ENCODE measurements at places on chromosomes 7 and 10. TPM values are rescaled to one million over a fixed set of nuclear protein-coding genes. Genes with fewer than 3 reads are reported as not detected.

- DNase-seq: no peak
Measured at GRCh38 chr7:2044311-2044882, 188.3 kb downstream of the MAD1L1 start.

DNA sequence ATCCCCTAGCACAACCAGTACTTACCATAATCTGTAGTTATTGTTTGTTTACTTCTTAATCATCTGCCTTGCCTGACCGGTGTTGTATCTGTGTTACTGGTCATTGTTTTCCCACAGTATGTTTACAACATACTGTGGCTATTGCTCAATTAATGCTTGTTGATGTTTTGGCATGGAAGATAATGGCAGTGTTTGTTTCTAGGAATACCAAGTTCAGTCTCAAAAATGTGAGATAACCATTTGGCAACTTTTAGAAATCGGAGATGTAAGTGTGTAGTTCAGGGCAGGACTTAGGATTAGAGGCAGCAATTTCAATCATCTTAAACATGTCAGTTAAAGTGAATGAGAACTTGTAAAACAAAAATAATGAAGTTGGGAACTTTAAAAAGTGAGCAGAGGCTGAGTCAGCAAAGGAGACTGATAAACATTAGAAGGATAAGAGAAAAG lies 8.2 kb downstream of the MINDY3 start:
- no peak for DNase-seq

- no peak for DNase-seq
Measured at GRCh38 chr10:23157691-23158369, 34.3 kb upstream of the PTF1A start.

DNA sequence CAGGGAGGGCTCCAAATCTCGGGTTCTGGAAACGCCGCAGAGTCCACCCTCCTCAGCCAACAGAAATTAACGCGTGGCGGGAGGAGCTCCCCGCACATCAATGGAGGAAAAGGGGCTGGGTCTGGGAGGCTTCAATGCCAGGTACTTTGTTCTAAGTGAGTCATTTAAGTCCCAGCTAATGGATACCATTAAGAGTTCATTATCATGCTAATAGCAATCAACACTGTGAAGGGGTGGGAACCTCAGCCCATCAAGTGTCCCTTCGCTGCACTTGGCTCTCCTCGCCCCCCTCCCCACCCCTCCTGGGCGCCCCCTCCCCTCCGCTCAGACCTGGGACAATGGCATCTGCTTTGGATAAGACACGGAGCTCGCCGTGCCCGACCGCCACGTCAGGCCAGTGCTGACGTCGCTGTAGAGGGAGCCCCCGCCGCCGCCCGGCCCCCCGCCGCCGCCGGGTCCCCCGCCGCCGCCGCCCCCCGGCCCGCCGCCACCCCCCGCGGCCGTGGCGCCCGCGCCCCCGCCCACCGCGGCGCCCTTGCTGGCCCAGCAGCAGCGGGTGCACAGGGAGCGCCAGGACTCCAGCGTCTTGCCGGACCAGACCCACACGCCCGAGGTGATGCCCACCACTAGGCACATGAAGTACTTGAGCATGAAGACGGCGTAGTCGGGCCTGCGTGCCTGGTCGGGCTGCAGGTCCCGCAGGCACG lies 2.9 kb downstream of the FZD8 start:
- no peak for DNase-seq

ADGRA1 gene
- total RNA-seq: not detected

GRCh38 chr10:122307669-122308416 lies 36.7 kb downstream of the BTBD16 start:
- DNase-seq: no peak

DNA sequence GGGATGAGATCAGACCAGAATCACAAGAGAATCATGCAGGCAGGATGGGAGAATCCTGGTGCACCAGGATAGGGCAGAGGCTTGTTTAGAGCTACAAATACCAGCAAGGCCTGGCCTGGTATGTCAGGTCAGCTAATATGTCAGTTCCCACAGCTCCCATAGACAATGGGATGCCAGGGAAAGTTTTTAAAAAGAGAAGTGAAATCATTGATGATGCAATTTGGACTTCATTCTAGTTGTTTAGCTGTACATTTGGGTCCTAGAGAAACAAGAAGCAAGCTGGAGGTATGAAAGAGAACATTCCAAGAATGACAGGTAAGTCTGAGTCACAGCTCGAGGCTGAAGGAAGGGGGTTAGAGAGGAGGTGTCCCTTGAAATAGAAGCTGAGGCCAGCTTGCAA lies 45.2 kb downstream of the GPR141 start:
- no peak for DNase-seq

HOXA9 gene
- 13.2 TPM for total RNA-seq

- no peak for DNase-seq
Measured at GRCh38 chr10:31152421-31153135, 120.9 kb upstream of the ZNF438 start.

CYP2C19 gene
- total RNA-seq: not detected

ZPBP gene
- total RNA-seq: not detected

CBX3 gene
- total RNA-seq: 224 TPM

MYL10 gene
- not detected for total RNA-seq

DNA sequence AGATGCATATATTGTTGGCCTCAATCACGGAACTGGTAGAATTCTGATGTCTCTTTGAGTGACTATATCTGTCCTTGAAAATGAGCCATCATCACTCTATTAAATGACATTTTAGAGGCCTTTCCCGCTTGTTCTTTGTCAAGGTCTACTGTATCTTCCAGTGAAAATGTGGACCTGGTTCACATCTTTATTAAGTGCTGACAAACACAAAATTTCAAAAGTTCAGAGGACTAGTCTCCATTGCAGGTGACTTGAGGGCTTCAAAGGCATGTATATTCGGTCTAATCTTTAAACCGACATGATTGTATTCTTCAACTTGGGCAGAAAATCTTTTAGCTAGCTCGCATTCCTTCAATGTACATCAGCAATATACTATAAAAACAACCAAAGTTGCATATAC lies 36.6 kb upstream of the VWDE start:
- no peak for DNase-seq

DNA sequence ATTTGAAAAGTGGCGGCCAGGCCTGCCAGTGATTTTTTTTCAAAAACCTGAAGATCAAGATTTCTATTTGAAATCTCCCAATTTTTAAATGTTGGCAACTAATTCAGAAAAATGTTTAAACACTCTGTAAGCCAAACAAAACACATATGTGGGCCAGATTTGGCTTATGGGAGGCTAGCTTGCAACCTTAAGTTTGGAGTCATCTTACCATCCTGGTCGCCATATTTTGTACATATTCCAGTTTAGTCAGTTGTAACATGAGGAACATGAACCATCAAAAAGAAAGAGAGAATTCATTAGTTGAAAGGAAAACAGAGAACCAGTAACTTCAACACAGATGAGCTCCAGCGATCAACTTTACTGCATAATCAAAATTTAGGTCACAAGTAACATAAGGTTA lies 115.4 kb downstream of the TMEM26 start:
- DNase-seq: no peak

All from mesothelial cell of epicardium (in vitro differentiated cells).